ENCODE measurements at places on chromosomes 5 and 9. TPM values are rescaled to one million over a fixed set of nuclear protein-coding genes. Genes with fewer than 3 reads are reported as not detected.

DNA sequence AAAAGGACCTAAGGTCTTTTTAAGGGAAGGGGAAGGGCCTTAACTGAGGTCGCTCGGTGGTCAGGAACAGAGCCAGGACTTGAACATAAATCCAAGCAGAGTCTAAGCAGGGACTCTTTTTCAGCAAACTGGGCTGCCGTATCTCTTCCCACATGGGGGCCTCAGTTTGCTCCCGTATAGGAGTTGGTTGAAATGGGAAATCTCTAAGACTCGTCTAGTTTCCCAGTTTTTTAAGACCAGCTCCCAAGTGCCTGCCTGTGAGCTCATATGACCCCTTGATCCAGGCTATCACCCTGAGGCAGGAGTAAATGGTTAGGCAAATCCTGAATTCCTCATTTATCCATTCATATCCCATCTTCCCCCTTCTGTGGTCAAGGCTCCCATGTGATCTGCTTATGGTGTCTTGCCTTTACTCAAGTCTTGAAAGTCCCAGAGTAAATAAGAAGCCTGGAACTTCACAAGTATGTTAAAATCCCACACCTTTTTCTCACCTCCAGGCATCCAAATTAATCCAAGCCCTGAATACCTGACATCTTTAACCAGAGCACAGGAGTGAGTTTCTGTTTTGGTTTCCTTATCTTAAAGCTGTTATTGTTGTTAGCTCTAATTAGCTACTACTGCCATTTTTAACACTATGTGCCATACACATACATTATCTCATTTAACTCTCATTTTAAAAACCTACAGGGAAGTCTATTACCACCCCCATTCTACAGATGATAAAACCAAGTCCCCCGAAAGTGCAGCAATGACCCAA, 3.0 kb downstream of the ARSI start:
- DNase-seq: no peak

- DNase-seq: no peak
Measured at GRCh38 chr5:161421067-161421466, 125.5 kb downstream of the GABRB2 start.

FAXDC2 gene
- 28.5 TPM for polyA plus RNA-seq

- no peak for DNase-seq
Measured at GRCh38 chr5:119273391-119273839, 82.4 kb upstream of the TNFAIP8 start.

DNA sequence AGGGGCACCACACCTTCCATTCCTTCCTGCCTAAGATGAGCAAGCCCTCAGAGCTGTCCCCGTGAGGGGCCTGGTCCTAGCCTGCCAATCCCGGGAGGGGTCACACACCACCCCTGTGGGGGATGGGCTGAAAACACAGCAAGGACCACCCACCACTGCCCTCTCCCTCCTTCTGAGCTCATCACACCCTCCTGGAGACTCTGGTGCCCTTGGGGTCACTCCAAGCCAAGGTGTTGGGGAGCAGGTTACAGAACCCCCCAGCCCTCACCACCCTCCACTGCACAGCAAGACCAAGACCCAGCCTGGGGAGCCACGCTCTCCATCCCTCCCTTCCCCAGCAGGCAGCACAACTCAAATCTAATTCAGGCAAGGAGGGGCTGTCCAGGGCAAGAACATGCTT, 60.5 kb upstream of the PPP1R26 start:
- DNase-seq: no peak

DNA sequence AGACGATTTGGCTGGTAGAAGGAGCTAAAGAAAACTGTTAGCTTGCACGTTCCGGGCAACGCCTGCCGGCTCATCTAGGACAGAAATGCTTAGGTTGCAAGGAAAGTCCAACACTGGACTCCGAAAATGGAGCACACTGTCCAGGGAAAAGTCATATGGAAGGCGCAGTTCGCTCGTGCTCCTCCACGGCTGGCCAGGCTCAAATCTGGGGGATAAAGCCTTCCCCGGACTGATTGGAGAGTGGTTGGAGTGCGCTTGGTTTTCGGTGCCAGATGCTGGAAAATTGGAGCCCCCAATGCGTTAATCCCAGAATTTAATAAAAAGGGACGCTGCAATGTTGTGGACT, 955 bp downstream of the CDH6 start:
- DNase-seq: no peak

DNA sequence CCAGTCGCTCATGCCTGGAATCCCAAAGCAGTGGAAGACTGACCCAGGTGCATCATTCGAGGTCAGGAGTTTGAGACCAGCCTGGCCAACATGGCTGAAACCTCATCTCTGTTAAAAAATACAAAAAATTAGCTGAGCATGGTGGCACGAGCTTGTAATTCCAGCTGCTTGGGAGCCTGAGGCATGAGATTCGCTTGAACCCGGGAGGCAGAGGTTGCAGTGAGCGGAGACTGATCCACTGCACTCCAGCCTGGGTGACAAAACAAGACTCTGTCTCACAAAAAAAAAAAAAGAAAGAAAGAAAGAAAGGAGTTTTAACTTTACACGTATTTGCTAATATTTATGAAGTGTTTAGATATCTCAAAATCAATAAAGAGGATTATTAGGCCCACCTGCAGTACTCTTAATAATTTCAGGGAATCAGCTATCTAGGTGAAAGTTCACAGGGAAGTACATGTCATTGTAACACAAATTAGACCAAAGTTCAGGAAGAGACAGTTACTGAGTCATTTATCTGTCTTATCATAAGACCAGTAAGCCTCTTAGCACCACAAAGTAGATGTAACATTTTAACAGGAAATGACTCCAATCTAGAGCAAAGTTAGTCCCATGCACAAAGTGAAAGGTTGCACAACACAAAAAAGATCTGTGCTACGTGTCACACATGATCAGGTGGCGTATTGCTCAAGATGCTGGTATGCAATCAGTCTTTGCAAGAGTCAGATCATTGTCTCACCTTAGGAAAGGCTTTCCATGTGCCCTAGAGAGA, 34.1 kb upstream of the PLIN2 start:
- DNase-seq: peak; percentile 87

GRCh38 chr5:59380350-59380951, 513.1 kb downstream of the PDE4D start:
- peak; percentile 73 for DNase-seq

Measured in hepatocyte (in vitro differentiated cells).